ENCODE measurements at places on chromosomes 6 and 20.

DNA sequence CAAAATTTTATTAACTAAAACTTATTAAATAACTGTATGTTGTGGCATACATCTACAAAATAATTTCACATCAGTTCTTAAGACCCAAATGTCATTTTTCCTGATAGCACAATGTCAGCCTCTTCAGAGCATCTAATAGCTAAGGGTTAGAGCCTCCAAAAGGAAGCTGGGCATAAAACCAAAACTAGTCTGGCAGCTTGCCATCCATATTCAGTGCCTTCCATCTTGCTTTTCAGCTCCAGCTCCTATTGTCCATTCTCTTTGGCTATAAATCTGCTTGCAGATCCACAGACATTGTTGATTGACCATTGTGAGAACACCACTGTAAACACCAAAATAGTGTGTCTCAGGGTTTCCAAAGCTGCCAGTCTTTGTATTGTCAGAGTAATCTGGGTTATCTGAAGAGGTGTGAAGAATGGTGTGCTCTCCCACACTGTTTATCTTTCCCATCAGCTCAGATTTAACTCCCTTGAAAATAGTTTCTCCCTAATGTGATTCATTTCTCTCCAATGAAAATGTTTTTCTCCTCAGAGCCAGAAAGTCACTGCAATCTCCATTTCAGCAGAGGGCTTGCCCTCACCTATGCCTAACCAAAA is 154.8 kb upstream of the KCNQ5 start:
- no peak for DNase-seq

DNA sequence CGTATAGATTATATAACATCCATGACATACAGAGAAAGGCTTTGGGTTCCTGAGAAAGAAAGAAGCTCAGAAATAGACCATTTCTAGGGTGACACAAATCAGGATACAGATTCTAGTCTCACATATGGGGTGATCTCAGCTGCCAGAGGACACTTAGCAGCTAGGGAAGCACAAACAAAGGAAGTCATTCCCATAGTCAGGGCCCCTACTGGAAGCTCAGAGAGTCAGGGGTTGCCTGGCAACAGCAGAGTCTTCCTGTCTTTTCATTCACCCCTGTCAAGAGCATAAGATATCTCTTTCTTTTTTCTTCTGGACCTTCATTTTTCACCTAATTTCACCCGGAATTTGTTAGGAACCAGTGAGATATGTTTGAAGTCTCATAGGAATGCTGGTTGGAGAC is 81.9 kb upstream of the IYD start:
- DNase-seq, result no peak

- no peak for DNase-seq
Measured at GRCh38 chr6:25027221-25027916, 91.6 kb upstream of the RIPOR2 start.

DNA sequence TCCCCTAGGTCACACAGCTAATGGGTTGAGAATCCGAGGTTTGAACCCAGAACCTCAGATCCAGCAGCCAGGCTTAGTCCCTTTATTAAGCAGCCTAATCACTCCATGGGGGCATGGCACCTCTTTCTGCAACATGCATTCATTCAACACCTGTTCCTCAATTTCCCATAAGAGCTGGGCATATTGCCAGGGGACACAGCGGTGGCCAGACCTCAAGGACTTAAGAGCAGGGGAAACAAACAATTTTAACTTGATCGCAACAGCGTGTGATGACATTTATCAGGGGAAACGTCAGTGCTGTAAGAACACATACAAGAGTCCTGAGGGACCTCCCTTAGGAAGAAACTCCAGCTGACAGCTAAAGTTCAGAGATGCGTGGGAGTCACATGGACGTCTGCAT is 267.4 kb upstream of the CDH4 start:
- DNase-seq, result no peak

GRCh38 chr6:165880686-165881085 is 217.6 kb upstream of the PDE10A start:
- DNase-seq, result no peak

DNA sequence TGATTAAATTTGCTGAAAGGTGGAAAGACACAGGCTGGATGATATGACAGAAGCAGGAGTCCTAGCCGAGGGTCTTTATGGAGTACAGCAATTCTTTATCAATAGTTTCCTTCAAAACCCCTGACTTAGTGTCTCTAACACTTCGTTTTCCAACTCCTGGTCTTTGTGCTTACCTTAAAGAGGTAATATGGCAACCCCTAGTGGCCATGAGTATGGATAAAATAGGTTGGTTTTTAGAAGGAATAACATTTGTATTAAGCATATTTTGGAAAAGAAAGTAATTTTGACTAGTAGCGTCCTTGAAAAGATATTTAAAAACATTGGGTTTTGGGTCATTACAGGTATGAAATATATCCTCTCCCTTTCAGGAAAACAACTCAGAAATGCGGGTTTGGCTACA is 51.9 kb downstream of the VGLL2 start:
- no peak for DNase-seq

DNA sequence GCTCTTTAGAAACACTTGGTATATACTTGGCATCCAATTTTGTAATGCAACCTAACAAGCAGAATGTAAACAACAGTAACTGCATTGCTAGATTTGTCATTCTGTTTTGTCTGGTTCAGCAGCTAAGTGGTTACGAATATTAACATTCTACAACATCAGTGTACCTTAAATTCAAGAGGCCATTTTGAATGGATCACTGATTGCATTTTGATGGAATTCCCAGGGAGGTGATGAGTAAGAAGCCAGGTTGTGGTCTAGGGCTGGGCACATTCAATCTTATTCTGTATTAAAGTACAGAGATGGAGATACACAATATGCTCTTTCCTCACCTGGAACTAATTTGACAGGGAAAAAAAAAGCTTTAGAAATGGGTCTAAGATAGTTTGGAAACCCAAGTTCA is 483.5 kb downstream of the PRKN start:
- no peak for DNase-seq

DNA sequence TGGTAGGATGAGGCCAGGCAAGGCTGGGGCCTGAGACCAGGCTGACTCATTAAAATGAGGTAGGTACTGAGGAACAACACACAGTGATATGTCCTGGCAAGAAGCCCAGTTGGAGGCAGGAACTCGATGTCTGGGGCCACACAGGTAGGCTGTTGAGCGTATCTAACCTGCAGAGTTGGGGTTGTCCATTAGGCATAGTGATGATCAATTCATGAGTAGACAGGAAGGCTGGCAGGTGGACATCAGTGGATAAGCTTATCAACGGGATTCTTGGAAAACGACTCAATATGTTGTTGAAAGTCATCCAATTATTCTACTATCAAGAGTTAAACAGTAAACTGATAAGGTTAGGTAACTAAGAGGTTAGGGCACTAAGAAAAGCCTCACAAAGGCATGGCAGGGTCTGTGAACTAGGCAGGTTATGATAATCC is 193.2 kb upstream of the COL21A1 start:
- no peak for DNase-seq

GRCh38 chr6:37535759-37536490 is 36.2 kb upstream of the CCDC167 start:
- DNase-seq, result no peak

GRCh38 chr6:68256391-68256790 is 378.7 kb upstream of the ADGRB3 start:
- DNase-seq, result no peak

DNA sequence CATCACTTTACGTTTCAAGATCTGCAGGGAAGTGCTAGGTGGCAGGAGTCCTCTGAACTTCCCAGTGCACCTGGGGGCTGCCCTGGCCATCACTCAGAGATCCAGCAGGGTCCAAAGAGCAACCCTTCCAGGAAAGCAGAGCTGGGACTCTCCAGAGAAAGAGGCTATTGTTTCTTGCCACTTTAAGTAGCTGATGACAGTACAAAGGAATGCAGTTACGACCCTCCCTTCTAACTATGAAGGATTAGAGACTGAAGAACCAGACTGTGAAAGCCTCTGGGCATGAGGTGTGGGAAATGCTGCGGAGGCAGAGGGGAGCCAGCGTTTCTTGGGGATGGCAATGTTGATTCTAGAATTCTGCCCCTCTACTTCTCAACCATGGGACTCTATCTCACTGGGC is 189.1 kb upstream of the SUPT3H start:
- DNase-seq, result peak; percentile 45

DNA sequence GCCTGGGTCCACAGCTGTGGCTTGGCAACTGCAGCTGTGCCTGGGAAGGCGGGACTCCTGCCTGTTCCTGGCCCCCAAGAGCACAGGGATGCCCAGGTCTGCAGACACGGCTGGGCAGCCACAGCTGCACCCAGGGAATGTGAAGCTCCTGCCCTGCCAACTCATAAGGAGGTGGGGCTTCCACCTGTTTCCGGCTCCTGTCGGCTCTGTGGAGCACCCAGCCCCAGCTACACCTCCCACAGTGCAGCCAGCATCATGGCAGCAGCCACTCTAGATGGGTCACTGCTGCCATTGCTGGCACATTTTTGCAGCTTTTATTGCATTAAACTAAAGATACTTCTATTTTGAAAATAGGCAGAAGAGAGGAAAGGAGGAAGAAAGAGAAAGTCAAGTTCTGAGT is 207.9 kb downstream of the SAMD5 start:
- no peak for DNase-seq

DNA sequence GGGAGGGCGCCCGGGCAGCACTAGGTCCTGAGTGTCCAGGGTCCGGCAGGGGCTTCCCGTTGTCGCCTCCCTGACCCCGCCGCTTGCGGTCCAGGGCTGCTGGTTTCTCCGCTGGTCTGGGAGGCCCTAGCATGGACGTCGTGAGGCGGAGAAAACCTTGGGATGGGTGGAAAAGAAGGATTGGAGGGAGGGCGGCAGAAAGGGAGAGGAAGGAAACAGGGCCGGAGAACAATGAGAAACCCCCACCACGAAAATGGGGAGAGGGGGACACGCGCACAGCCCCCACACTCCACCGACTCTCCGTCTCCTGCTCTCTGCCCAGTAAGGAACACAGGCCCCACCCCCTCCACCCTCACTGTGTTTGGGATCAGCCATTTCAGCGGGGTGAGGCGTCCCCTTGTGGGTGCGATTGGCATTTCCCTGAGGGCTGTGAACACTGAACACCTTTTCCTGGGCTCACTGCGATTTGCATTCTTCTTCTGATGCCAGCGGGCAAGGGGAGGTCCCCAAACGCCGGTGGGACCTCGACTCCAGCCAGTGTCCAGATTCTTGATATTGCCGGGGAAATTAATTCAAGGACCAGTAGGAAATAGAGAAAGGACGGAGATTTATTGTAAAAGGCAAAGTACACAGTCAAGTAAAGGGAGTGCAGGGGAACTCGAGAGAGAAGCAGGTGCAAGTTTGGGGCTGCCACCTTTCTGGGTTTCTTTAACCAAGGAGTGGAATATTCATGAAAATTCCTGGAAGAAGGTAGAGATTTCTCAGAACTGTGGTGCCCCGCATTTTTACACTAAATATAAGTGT is 3.3 kb upstream of the RAET1G start:
- DNase-seq, result peak; percentile 58

DNA sequence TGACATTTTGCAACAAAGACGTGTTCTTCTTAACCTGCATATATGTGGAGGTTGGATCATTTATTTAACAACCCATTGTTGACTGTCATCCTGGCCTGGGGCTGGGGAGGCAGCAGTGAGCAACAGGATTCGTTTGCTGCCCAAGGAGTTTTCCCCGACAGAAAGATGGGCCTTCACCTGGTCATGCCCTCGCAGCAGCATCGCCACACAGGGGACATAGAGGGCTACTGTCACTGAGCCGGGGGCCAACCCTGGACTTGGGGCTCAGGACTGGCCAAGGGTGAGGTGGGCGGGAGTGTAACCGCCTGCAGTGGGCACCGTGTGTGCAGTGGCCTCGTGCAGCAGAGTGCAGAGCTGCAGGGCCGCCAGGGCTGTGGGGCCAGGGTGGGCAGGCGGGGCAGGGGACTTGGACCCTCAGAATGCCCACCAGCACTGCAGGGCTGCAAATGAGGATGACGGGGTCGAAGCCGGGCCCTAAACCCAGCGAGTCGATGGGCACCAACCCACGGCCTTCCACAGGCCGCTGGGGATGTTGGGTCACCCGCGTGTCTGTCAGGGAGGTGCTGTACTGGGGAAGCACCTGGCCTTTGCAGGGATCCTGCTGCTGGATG is 11.8 kb downstream of the DUSP22 start:
- DNase-seq, result no peak

- DNase-seq, result no peak
Measured at GRCh38 chr20:8545212-8545611, 413.1 kb downstream of the PLCB1 start.

DNA sequence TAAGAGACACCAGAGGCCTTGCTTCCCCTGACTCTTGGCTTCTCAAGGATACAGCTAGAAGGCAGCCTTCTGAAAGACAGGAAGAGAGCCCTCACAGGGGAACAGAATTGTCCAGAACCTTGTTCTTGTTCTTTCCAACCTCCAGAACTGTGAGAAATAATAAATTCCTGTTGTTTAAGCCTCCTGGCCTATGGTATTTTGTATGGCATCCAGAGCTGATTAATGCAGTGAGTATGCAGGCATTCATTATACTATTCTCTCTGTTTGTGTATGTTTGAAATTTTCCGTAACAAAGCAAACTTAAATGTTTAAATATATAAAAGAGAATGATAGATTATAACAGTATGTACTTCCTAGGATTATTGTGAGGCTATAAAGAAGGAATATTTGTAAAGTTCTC is 903.4 kb upstream of the FLRT3 start:
- no peak for DNase-seq

DNA sequence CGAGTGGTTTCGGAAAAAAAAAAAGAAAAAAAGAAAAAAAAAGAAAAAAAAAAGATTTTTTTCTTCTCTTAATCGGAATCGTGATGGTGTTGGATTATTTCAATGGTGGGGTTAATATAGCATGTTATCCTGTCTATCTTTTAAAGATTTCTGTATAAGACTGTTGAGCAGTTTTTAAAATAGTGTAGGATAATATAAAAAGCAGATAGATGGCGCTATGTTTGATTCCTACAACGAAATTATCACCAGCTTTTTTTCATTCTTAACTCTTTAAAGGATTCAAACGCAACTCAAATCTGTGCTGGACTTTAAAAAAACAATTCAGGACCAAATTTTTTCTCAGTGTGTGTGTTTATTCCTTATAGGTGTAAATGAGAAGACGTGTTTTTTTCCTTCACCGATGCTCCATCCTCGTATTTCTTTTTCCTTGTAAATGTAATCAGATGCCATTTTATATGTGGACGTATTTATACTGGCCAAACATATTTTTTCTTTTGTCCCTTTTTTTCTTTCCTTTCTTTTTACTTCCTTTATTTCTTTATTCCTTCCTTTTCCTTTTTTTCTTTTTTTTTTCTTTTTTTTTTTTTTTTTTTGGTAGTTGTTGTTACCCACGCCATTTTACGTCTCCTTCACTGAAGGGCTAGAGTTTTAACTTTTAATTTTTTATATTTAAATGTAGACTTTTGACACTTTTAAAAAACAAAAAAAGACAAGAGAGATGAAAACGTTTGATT is 3.6 kb downstream of the SOX4 start:
- no peak for DNase-seq

All from NCI-H1048 (cell line).